ENCODE measurements at places on chromosomes 3 and 15. TPM values are rescaled to one million over a fixed set of nuclear protein-coding genes. Genes with fewer than 3 reads are reported as not detected.
A peak's percentile ranks its signal among the peaks of the same experiment; 100 is the strongest.

TTBK2 gene
- total RNA-seq, result 3.1 TPM

ADAMTS7 gene
- 0.23 TPM for total RNA-seq

SLC28A1 gene
- not detected for total RNA-seq

IMPG2 gene
- not detected for total RNA-seq

C15orf62 gene
- total RNA-seq, result 0.27 TPM

LRRN1 gene
- not detected for total RNA-seq

- no peak for DNase-seq
These were observed 11.4 kb downstream of the PAK6 start for GRCh38 chr15:40250304-40250656.

DNA sequence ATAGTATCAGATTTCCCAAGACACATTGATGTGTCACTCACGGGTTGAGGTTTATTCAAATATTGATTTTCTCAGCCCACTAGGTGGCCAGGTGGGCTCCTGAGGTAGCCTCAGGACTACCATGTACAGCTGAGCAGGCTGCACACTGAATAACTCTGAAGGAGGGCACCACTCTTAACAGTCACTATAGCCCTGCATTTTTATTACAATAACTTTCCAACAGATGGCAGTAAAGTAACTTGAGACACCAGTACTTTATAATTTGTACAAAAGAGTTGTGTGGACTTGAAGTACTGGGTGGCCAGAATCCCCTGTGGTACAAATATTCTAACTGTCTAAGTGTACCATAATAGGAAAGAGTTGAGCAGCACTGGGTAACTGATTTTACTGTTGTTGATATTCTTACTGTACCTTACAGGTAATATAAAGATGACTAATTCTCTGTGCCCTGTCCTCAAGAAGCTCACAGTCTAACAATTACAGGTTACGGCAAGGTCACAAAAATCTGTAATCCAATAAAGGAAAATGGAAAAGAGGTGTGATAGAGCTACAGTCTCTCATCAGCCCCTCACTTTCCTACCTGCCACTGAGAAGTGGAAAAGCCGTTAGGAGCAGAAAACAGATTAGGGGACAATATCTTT is 76.0 kb downstream of the ETFA start:
- DNase-seq, result peak; percentile 48

DNA sequence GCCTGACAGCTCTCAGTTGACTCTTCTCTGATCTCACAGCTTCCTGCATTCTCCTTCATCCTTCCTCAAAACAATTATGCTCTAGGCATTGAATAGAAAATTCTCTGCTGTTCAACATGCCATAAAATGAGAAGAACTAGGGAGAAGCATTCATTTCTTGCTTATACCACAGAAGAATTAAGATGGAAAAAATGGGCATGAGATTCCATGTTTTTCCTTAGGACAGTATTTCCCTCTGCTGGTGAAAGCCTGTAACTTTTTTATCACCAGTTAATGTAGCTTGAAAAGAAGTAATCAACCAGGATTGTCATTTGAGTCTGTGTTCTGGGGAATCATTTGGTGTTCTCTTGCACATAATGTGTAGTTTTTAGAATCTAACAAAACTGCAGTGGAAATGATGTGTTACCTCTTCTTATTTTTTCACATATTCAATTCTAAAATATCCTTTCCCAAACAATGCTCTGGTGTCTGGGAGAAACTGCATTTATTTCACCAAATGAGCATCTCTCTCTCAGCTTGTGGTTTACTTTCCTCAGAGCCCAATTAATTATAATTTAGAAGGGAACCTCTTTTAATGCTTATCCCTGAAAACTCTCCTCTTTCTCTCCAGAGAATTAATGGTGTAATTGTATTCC is 92.8 kb upstream of the DCBLD2 start:
- DNase-seq, result peak; percentile 69

GRCh38 chr15:56353740-56354139 is 11.5 kb upstream of the TEX9 start:
- DNase-seq, result no peak

DNA sequence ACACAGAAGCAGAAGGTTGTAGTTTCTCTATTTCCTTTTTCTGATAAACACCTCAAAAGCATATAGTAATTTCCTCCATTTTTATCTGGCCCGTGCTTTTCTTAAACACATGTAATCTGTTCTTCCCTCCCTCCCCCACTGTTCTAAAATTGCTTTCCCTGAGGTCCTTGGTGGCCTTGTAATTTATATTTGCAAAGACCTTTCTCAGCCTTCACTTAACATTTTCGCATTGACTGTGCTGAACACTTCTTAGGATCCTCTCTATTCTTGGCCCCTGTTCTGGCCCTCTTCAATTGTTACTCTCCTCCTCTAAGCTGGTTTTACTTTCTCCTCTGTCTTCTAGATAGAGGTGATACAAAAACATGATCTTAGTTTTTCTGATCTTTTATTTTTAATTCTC is 28.3 kb downstream of the GAP43 start:
- DNase-seq, result no peak

DNA sequence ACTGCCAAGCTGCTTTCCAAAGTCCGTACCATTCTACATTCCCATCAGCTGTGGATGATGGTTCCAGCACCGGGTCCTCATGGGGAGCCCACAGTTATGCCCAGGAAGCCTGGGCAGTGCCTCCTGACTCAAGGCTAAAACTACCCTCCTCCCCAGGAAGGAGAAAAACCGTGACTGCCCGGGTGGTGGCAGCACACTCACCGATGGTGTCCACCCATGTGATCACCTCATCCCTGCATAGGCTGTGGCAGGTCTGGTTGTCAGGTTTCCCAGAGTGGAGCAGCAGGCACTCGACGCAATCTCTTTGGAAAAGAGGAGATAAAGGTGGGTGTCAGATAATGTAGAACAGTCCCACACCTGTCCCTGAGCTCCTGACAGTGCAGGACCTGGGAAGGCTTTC is 38.6 kb downstream of the UMPS start:
- DNase-seq, result peak; percentile 72

GRCh38 chr3:182364323-182364722 is 429.0 kb upstream of the ATP11B start:
- DNase-seq, result peak; percentile 69

- peak; percentile 55 for DNase-seq
These were observed 384.8 kb upstream of the TGFBR2 start for GRCh38 chr3:30221619-30222018.

- peak; percentile 24 for DNase-seq
These were observed 58.5 kb downstream of the NEK10 start for GRCh38 chr3:27310688-27311087.

GRCh38 chr3:125585595-125586223 is 9.6 kb downstream of the OSBPL11 start:
- DNase-seq, result peak; percentile 71

DNA sequence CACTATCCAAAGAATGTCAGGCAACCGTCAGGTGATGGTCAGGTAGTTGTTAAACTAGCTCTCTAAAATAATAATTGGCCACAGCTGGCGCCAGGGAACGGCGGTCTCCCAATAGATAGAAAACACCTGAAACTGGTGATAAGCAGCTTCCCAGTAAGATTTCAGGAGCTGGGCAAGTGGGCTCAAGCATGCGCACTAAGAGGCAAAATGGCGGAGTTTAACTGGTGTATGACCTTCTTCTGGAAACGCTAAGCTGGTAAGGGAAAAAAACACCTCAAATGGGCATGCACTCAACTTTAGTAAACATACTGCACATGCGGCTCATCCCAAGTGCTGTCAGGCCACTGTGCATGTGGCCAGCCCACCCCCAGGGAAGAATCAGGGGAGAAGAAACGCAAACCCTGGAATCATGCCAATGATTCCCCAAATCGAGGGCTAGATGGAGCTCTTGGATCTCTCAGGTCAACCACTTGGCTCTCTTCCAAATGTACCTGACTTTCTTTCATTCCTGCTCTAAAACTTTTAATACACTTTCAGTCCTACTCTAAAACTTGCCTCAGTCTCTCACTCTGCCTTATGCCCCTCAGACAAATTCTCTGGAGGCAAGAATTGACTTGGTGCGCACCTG is 195.0 kb downstream of the ZNF621 start:
- peak; percentile 13 for DNase-seq
